ENCODE measurements at places on chromosomes 1 and 21.

GRCh38 chr1:109542657-109543056 lies 3.0 kb downstream of the GPR61 start:
- no peak for DNase-seq

DNA sequence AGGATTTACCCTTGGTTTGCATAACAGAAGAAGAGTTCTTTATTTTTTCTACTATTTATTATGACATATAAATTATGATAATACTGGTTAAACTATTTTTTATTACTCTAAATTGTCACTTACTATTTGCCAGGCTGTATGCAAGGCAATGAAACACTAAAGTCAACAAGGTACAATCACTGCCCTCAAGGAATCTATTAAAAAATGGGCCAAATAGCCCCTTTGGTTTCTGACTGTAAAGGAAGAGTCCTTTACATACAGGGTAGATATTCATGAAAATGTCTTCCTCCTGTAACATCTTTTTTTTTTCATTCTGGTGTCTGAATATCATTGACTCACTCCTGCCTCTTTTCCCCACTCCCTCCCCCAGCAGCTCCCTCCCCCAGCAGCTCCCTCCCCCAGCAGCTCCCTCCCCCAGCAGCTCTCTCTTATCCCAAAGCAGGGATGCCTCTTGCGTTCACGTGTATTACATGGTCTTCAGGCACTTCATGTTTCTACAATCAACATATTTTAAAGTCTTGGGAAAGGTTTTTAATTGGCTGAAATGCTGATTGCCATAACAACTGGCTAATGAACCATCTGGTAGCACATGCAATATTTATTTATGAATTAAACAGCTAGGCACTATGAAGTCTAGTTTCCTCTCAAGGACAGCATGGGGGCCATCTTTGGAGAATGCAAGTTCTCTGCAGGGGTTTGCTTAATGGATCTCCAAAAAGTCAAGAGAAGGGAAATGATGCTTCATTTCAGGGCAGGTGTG lies 400.4 kb upstream of the PLXNA2 start:
- no peak for DNase-seq

GRCh38 chr21:21286170-21286798 lies 288.1 kb downstream of the NCAM2 start:
- no peak for DNase-seq

DNA sequence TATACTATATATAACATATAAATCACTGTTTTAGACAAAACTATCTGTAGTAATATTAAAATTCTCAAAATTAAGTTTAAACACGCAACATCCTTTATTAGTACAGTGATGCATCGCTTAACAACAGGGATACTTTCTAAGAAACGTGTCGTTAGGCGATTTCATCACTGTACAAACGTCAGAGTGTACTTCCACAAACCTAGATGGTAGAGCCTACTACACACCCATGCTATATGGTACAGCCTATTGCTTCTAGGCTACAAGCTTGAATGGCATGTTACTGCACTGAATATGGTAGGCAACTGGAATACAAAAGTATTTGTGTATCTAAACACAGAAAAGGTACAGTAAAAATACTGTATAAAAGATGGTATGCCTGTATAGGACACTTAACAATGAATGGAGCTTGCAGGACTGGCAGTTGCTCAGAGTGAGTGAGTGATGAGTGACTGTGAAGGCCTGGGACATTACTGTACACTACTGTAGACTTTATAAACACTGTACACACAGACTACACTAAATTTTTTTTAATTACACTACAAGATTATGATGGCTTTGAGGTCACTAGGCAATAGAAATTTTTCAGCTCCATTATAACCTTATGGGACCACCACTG lies 10.5 kb downstream of the FOXJ3 start:
- no peak for DNase-seq

- DNase-seq: no peak
Observed at GRCh38 chr1:91091812-91092211, 70.0 kb upstream of the ZNF644 start.

Measured in activated CD8-positive, alpha-beta memory T cell treated with anti-CD3 and anti-CD28 coated beads, Interleukin-2, amount 50 U/mL, for 4 hours (primary cell).